Muscle of arm (tissue), 14 donors: ENCODE measurements at places on chromosomes 12 and 14.

GRCh38 chr12:1093166-1093751 lies 102.2 kb downstream of the ERC1 start:
- DNase-seq = peak; percentile 46

DNA sequence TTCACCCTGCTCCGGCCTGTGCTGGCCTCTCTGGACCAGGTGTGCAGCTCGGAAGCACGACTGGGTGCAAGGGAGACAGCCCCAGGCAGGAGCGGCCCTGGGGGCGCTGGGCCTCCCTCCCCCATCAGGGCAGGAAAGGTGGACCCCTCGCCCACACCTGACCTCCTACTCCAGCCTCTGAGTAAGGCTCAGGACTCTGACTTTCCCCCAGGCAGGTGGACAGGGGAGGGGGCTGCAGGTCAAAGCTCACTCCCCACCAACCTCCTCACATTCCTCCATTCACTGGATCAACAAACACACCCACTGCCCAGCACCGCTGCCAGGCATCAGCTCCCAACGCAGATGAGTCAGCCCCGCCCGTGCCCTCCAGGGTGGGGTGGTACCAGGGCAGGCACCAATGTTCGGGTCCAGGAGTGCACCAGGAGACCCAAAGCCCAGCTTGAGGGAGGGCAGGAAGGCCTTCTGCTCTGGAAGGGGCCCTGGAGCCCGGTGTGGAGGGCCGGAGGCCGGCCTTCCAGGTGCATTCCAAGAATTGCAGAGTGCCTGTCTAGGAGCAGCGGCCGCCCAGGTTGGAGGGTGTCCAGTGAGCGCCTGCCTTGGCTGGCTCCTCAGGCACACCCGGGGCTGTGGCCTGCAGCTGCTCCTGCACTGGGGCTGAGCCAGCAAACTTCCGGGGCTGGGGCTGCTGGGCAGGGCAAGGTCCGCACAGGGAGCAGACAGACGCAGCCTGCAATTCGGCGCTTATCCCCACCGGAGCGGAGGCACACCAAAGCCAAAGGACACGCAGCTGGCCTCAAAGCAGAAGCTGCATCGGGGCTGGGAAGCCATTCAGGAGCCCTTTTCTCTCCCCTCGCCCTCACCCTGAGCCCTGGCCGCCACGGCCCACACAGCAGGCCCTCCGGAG lies 1.6 kb upstream of the INF2 start:
- peak; percentile 66 for DNase-seq

DNA sequence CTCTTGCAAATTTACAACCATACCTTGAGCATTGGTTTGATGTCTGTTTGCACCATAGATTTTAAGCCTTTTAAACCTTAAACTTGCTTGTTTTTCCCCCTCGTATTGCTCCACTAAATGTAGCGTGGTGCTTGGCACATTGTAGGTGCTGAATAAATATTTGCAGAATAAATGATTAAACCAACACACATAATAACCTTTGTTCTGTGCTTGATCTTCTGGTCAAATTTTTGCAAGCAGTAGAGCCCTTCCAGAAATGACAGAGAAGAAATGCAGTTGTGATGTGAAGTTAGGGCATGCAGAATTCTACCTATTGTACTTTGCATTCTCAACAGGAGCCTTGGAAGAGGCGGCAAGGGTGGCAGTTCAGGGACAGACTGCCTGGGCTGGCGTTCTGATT lies 394.4 kb upstream of the TBX3 start:
- no peak for DNase-seq

DNA sequence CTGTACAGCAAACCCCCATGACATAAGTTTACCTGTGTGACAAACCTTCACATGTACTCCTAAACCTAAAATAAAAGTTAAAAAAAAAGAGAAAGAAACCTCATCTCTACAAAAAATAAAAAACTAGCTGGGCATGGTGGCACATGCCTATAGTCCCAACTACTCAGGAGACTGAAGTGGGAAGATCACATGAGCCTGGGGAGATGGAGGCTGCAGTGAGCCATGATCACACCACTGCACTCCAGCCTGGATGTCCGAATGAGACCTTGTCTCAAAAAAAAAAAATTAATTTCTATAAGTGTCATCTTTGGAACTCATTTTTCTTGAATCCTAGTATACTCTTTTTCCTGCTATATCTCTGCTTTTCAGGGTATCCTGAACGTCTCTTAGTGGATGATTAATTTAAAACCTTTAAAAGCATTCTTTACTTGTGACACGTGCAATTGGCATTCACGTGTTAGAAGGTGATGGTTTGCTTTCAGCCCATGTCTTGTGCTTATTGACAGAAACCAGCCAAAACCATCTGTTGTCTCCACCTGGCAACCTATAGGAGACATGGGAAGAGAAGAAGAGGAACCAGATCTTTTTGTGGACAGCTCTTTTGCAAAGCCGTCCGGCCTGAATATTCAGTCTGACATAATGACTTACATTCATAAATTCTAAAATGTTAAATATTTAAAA lies 30.6 kb upstream of the PPFIBP1 start:
- no peak for DNase-seq

DNA sequence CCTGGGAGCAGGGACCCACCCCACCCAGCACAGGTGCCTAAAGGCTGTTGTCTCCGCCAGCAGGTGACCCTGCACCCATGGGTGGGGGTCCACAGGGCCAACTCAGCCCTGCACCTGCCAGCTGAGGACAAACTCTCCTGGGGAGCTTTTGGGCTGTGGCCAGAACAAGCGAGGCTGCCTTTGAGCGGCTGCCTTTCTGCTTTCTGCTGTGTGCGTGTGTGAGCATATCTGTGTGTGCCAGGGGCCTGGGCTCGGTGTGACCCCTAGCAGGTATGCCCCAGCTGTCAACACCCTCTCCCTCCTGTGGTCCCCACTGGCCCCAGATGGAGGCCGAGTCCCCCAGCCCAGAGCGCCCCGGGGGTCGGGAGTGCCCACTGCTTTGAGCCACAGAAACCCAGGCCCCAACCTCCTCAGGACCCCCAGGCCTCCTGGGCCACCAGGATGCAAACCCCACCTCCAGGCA lies 25.9 kb upstream of the GPR132 start:
- no peak for DNase-seq
